ENCODE measurements at places on chromosomes 5 and 9.

DNA sequence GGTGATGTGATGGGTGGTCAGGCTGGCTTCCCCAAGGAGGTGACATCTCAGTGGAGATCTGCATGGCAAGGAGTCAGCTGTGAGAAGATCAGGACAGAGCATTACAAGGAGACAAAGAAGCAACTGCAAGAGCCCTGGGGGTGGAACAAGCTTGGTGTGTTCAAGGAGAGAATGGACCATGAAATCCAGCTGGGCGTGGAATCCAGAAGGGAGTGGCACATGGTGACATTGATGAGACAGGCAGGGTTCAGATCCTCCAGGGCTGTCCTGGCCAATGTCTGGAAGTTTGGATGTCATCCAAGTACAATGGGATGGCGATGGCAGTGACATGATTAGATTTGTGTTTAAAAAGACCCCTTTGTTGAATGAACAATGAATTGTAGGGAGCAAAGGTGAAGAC, 175.6 kb downstream of the MACROH2A1 start:
- no peak for DNase-seq

- DNase-seq: no peak
These were observed 3.6 kb upstream of the CPLX2 start for GRCh38 chr5:175867587-175868347.

DNA sequence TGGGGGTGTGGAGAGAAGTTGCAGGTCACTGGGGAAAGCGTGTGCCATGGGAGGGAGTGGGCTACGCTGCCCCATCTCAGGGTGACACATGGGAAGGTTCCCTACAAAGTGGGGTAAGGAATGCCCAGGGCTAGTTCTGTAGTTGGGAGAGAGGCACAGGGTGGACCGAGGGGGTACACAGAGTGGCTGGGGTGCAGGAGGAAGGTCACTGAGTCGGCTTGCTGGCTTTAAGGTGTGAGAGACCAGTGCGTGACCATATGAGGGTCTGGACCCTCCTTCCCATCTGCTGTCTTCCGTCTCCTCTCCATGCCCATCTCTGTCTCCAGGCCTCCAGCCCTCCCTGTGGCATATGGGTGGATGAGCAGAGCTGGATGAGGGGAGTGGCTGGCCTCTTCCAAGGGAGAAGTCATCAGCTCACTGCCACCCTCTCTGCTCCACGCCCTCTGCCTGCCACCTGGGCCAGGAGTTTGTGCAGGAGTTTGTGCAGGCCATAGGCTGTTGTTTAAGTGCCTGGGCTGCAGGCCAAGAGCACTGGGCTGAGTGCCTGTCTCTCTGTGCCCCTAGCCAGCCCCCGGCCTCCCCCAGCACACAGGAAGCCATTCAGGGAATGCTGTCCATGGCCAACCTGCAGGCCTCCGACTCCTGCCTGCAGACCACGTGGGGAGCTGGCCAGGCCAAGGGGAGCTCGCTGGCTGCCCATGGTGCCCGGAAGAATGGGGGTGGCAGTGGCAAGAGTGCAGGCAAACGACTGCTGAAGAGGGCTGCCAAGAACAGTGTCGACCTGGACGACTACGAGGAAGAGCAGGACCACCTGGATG, 96.8 kb downstream of the PHF2 start:
- no peak for DNase-seq

DNA sequence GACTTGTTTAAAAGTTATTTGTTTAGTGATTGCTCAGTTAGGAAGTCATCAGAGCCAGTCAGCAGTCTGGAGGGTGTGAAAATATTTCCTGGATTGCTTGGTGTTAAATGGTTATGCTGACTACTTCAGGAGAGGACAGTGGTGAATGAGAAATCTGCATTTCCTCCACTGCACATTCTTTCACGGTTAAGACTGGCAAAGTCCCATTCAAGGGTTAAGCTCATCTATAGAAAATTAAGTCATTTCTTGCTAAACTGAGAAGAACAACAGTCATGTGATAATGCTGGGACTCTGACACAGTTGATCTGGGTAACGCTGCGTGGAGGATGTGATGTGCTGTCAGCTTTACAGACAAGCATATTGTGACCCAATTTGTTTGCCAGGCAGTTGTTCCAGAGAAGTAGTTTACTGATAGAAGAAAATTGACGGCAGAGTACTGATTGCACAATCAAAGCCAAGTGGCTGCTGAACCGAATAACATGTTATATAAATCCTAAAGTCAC, 80.4 kb downstream of the GRAMD2B start:
- no peak for DNase-seq

DNA sequence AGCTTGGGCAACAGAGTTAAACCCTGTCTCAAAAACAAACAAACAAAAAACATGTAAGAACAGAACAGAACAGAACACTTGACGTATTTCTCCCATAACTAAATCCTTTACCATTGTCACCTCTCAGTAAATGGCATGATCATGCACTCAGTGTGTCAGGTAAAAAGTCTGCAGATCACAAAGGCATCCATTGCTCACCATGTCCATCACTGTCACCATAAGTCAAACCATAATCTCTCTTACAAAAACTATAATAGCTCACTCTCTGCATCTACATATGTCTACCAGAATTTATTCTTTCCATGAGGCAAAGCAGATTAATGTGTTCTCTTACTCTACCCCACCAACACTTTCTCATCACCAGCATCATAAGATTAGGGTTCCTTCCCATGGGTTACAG, 387.5 kb downstream of the CDH12 start:
- DNase-seq: no peak

DNA sequence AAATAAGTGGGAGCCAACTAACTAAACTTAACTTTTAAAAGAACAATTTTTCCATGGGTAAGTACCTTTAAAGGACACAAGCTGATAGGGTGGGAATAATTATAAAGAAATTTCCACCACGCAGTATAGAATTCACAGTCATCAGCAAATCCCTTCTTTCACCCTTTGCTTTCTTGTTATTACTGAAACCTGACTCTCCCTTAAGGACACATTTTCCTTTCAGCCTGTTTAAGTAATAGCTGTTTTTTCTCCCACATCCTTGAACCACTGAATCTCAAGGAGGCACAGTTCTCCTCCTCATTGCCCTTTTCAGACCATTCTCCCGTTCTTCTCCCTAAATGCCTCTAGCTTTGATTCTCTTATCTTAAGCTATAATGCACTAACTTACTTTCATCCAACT, 6.3 kb downstream of the C5orf15 start:
- no peak for DNase-seq

- DNase-seq: no peak
These were observed 2.5 kb downstream of the STOM start for GRCh38 chr9:121367306-121368137.
